Stomach (tissue), 19 donors: ENCODE measurements at places on chromosomes 3 and 15.

DNA sequence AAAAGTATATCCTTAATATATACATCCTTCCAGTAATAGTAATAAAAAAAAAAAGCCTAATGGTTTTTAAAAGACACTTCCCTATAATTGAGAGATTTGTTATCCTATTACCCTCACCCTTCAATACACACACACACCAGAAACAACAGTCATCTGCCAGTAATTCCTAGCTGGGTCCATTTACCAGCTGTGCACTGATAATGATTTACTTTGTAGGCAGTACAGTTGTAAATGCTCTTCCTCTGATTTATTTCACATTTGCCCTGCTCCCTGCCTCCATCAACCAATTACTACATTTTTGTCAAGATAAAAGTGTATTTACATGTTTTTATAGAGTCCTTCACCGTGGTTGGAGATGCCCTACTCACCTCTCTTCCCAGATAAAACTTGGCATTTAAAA lies 12.4 kb downstream of the TPM1 start:
- DNase-seq, result no peak

DNA sequence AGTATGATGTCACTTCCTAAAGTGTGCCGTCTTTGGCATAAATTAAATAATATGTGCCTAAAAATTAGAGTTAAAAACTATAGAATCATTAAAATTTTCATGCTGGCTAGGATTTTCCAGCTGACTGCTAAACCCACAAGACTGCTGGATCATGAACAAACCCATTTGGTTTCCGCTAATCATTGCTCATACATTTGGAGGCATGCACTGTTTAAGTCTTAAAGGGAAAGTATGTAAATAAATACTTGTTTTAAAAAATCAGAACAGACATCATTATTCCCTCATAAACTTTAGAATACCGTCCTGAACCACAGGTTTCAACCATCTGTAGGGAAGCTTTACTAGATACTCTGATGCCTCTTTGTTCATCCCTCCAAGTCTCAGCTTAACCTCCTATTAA lies 26.5 kb downstream of the ATP6V1A start:
- DNase-seq, result no peak

- no peak for DNase-seq
Measured at GRCh38 chr3:168249205-168249549, 153.5 kb upstream of the GOLIM4 start.

- DNase-seq, result no peak
Measured at GRCh38 chr3:114962189-114962588, 184.9 kb downstream of the ZBTB20 start.

DNA sequence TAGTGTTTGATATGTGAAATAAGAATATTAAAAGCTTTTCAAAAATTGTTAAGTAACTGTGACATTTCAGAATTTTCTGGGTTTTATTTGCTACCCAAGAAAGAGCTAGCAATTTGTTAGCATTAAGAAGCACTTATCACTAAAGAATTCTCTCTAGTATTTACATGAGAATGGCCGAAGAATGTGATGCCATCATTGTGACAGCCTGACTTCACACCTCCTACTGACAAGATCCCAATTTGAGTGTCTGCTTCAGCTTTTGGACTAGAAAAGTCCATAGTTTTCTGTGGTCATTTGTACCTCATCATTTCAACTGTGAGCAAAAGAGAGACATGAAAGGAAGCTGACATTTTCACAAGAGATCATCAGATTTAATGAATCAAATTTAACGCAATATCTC lies 548.1 kb upstream of the AGTR1 start:
- DNase-seq, result no peak

DNA sequence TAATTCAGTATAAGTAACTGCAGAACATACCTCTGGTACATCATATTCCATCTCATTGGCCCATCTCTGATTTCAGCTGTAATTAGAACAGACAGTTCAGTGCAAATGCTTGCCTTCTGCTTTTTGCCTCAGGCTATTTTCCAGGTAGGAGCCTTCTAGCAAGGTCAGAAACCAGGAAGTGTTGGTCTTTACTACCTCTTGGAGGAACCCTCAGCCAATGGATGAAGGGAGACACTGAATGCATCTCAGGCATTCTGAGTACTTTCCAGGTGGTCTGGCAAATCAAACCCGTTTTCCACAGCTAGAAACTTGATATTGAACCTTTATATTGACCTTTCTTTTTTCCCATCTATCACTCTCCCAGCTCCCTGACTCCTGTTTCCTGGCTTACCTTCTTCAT lies 348.5 kb upstream of the SOX2 start:
- DNase-seq, result no peak

DNA sequence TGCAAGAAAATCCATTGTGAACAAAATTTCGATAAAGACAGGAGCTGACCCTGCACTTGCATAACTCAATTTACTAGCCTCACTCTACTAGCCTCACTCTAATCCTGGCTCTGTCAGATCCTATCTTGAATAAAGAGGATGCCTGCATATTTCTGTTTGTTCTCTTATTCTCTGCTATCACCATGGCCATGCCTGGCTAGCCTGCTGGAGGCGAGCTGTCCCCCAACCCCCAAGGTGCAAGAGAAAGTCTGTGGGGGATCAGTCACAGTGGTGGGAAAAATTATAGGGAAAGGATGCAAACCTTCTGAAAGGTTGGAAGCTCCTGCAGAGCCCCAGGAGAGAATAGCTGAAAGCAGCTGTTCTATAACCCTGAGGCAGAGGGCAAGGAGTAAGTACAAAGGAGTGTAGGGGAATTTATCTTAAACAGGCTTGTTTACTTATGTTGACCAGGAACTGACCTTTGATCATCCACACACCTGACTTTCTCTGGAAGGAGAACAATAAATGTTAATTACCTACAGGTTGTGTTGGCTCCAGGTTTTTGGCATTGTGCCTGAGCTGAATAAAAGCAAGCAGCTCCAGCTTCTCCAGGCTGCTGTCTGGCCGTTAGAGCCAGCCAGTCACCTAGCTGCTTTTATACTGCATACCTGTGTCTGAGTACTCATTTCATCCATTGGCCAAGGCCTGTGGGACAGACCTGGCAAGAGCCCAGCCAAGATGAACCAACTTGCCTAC lies 137.7 kb upstream of the RASGRP1 start:
- DNase-seq, result peak; percentile 85

DNA sequence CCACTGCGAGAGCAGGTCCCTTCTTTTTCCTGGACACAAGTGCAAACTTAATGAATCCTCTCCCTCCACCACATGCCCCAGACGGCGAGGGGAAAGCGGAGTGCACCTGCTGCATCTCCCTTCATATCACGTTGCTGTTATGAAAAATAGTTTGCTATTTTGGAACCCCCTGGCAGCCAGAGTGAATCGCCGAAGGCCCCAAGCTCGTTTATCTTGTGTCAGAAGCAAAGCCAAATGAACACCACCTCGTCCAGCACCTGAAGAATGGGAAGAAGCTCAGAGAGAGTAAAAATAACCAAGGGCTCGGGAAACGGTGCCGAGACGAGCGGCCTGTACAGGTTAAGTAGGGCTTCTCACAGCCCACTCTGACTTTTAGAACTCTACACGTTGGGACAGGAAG lies 394.6 kb upstream of the RORA start:
- DNase-seq, result no peak

DNA sequence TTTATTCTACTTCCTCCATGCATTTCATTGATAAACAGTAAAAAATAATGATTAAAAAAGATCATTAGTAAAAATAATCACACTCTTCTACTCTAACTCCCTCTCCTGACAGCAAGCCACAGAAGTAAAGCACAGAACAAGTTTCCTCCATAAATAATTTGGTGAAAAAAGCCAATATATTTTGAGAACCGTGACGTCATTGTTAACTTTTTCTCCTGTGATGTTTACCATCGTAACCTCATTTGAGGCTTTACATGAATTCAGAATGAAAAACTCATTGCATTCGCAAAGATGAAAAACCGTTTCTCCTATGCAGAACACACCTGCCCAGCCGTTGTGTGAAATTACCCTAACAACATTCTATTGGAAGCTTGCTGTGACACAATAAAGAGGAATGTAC lies 120.7 kb downstream of the NSUN3 start:
- DNase-seq, result no peak

DNA sequence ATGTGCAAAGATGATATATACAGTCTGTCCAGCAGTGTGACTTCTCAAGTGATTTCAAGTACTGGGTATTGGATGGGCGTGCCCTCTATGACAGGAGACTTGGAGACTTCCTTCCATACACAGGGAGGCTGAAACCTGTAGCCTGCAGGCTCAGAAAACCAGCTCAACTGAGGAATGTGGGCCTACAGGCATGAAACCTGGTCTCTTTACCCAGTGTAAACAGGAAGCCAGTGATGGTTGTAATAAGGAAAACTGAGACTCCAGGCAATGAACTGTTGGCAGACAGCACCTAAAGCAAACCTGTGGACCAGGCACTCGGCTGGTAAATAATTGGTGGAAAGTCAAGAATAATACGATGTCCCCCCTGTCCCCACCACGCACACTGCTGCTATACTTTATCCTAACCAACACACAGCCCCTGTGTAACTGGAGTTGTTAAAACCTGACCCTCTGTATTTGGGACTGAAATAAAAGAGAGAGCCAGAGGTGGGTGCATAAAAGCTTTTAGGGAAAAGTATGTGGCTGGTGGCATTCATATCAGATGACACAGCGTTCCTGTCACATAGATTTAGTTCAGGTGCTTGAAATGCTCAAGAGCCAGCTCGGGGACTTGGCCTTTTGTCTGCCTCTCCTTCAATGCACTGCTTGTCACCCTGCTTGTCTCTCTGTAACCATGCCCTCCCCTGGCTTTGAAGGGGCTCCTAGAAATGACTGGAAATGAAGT lies 144.7 kb downstream of the TPRG1 start:
- DNase-seq, result peak; percentile 68

GRCh38 chr15:98983334-98983733 lies 24.3 kb downstream of the PGPEP1L start:
- peak; percentile 65 for DNase-seq

DNA sequence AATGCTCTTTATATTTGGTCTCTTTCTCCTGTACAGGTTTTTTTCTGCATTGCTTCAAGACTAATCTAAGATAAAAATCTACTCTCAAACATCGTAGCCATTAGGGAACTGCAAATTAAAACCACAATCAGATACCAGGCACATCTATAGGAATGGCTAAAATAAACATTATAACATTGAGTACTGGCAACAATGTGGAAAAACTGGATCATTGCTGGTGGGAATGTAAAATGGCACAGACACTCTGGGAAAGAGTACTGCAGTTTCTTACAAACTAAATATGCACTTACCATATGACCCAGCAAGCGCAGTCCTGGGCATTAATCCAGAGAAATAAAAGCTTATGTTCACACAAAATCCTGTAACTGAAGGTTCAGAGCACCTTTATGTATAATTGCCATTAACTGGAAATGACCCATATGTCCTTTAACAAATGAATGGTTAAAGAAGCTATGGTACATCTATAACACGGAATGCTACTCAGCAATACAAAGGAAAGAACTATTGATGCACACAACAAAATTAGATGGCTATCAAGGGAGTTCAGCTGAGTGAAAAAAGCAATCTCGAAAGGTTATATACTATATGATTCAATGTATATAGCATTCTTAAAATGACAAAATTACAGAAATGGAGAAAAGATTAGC lies 6.3 kb downstream of the ABCC5 start:
- no peak for DNase-seq

- no peak for DNase-seq
Measured at GRCh38 chr3:127790882-127791183, 31.5 kb downstream of the MGLL start.
